Body of pancreas (tissue), 4 donors: ENCODE measurements at places on chromosomes 2 and 18. TPM values are rescaled to one million over a fixed set of nuclear protein-coding genes. Genes with fewer than 3 reads are reported as not detected.

- DNase-seq = no peak
Observed at GRCh38 chr2:70397186-70397585, 95.3 kb upstream of the FAM136A start.

GRCh38 chr2:223654384-223654915 lies 52.3 kb upstream of the SCG2 start:
- no peak for DNase-seq

- DNase-seq = peak; percentile 60
Observed at GRCh38 chr18:22167471-22168241, 1.7 kb upstream of the GATA6 start.

- DNase-seq = no peak
Observed at GRCh38 chr2:44707945-44708660, 233.4 kb upstream of the SIX3 start.

DNA sequence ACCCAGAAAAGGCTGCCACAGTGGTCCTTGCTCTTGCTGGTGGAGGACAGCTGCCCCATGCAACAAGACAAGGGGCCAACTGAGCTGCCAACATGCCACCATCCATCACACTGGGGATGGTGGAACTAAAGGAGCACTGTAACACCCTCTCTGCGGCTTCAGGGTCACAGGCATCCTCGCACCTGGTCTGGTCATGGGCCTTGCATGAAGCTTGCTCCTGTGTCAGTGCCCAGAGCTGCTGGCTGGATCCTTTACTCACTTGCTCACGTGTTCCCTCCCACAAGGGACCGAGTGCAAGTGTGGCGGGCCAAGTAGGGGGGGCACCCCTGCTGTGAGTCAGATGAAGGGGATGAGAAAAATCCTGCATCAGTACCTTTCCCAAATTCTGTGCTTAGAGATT lies 972.3 kb upstream of the DDX18 start:
- DNase-seq = no peak

- no peak for DNase-seq
Observed at GRCh38 chr2:188984065-188984491, 9.9 kb downstream of the COL3A1 start.

DNA sequence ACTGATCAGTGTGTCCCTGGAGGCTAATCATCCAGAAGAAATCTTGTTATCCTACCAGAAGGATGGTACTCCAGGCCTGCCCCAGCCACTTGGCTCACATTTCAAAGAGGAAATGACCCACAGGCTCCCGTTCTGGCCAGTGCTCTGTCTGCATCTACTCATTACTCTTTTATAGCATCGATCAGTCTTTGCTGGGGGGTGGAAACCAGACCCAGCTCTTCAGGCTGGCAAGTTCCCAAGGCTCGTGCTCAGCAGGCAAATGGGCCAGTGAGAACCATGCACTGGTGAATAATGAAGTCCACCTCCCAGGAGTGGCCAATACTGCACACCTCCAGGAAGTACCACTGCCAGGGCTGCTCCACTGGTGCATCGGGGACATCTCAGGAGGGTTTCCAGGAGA lies 38.8 kb downstream of the DNER start:
- peak; percentile 29 for DNase-seq

DNA sequence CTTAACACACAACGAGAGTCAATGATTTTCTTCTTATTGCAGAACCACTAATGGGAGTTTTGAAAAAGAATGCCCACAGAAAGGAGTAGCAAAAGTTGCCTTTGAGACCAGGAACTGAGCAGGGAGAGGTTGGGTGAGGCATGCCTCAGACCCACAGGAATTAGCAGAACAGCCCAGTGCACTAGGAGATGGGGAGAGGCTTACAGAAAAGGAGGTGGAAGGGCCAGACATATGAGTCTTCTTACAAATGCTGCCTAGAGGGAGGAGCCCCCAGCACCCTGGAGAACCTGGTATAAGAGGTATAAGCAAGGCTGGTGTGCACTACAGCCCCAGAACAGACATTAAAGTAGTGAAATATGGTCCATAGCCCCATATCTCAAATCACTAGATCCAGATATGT lies 162.0 kb downstream of the DTNA start:
- no peak for DNase-seq

GRCh38 chr18:35189510-35189909 lies 51.3 kb upstream of the ZNF397 start:
- no peak for DNase-seq

The IL36G gene
- not detected for total RNA-seq

The HSPE1 gene
- total RNA-seq = 40.2 TPM
